ENCODE measurements at places on chromosomes 2 and 18.
A peak's percentile ranks its signal among the peaks of the same experiment; 100 is the strongest.

DNA sequence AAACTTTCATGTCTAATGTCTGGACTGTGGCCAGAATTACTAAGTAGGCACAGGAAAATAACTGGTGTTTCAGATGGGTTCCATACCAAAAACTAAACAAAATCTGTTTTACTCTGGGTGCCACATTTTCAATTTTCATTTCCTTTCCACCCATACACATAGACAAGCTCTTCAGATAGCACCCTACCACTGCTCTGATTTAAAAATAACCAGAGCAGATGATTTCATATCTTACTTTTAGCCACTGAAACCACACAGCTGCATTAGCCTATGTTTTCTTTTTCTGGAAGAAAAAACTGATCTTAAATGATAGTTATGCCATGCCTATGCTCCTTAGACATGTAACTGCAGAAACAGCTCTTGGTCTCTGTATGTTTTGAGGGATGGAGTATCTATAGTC lies 647.6 kb downstream of the CPS1 start:
- no peak for DNase-seq

DNA sequence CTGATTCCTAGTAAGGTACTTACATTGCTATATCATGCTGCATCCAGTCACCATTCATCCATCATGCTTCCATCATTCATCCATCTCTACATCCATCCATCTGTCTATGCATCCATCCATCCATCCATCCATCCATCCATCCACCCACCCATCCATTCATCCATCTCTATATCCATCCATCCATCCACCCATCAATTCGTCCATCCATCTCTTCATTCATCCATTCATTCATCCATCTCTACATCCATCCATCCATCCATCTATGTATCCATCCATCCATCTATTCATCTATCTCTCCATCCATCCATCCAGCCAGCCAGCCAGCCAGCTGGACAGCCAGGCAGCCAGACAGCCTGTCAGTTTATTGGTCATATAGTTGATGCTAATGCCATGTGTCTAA lies 20.7 kb downstream of the PRKCE start:
- DNase-seq, result no peak

DNA sequence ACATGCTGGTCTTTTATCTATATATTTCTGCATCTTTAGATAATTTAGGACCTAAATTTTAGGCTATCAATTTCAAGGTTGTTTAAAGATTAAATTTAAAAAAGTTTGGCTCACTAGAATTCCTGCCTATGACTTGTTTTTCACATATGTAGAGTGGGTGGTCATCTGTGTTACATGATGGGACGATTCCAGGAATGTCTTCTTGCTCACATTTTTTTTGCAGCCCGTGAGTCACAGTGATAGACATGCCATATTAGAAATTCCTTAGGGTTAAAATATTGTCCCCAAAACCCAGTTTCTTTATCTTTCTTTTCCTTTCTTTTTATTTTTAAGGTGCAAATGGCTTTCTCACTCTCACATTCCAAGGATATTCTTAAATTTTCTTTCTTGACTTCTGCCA lies 652.0 kb downstream of the PLCL1 start:
- DNase-seq, result no peak

- DNase-seq, result peak; percentile 37
These were observed 291.1 kb downstream of the ARHGAP15 start for GRCh38 chr2:143420313-143420712.

GRCh38 chr2:8239531-8240088 lies 442.2 kb upstream of the ID2 start:
- DNase-seq, result no peak

DNA sequence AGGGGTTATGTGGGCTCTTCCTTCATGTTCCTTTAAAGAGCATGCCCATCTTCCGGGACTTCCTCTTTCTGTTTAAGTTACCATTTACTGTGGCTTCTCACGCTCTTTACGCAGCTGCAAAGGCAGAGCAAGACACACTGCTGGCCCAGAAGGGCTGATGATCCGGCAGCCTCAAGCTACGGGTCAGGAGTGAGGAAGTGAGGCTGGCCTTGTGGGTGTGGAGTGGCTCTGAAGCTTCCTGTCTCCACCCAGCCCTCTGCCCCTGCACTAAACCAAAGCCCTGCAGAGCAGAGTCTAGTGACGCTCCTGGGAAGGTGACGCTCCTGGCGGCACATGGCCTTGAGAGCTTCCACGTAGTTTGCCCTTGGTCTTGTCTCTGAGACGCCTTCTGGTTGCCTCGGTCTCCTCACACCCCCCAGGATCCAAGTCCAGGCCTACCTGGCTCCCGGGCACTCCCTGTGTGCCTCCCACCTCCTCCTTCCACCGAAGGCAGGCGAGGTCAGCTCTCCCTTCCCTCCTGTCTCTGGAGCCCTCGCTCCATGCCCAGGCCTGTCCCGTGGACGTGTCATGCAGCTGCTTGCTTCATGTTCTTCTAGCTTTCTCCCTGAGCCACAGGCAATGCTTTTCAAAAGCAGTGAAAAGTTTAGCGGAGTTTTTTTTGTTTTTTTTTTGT lies 50.3 kb downstream of the ARL4C start:
- DNase-seq, result no peak

- no peak for DNase-seq
These were observed 235.6 kb downstream of the CPS1 start for GRCh38 chr2:210792000-210792399.

All from fibroblast of mammary gland (primary cell).